Cerebellum (tissue), 4 donors: ENCODE measurements at places on chromosomes 1 and 21. TPM values are rescaled to one million over a fixed set of nuclear protein-coding genes. Genes with fewer than 3 reads are reported as not detected.

The PDE9A gene
- total RNA-seq: 23.5 TPM

The FCGR3A gene
- total RNA-seq: 6.7 TPM

The CNIH3 gene
- 9.9 TPM for total RNA-seq

The B3GALT2 gene
- total RNA-seq: 52.2 TPM

The TTC24 gene
- not detected for total RNA-seq

The GSTM1 gene
- total RNA-seq: 5.1 TPM

The DYNLT5 gene
- total RNA-seq: 14.9 TPM

The CAMK1G gene
- 1.8 TPM for total RNA-seq

The RXFP4 gene
- total RNA-seq: not detected

The CD244 gene
- not detected for total RNA-seq

The RCAN3 gene
- 24.1 TPM for total RNA-seq

The KHDRBS1 gene
- total RNA-seq: 82.9 TPM

The AADACL4 gene
- total RNA-seq: not detected

The GUCA2B gene
- not detected for total RNA-seq

The SPTA1 gene
- 1.8 TPM for total RNA-seq

DNA sequence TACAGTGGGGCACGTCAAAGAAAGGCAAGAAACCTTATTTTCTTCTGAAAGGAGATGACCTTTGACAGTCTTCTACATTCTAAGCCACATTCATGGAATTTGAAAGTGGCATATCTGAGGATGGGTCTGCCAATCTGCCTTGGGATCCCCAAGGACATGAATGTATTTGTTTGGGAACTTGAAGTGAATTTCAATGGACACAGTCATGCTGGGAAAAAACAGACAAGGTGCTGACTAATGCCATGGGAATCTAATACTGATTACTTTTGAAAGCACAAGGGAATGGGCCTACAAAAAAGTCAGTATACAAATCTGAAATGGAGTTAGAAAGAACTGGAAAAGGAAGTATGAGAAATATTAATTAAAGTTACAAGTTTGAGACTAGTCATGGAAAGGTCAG, 128.8 kb downstream of the KCNJ6 start:
- no peak for DNase-seq

GRCh38 chr1:184843732-184844495, 89.3 kb upstream of the EDEM3 start:
- no peak for DNase-seq

GRCh38 chr1:107649023-107649422, 316.0 kb downstream of the VAV3 start:
- DNase-seq: no peak

DNA sequence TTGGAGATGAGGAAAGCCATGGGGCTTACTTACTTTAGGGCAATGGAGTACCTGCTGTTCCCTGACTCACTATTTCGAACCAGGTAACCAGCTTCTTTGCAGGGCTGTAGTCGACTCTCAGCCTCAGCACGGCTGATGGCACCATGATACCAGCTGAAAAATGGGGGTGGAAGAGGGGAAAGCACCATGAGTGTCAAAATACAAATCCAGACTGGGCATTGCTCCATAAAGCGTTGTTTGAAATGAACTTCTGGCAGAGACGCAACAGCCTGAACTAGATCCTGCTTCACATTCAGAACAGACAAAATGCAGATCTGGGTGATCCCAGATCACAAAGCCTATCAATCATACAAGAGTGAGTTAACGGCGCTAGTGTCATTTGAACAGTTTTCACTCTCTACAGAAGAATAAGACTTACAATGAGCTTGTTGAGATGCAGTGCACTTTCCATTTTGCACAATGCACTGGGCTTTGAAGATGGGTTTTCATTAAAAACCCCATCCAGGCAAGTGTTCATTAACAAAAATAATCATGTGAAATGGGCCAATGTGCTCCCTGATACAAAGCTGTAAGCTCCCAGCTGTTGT, 16.0 kb upstream of the TDRD10 start:
- DNase-seq: no peak

- DNase-seq: no peak
These were observed 20.3 kb upstream of the IFI16 start for GRCh38 chr1:158989424-158989823.

GRCh38 chr1:154157520-154158306, 2.8 kb upstream of the NUP210L start:
- DNase-seq: no peak

DNA sequence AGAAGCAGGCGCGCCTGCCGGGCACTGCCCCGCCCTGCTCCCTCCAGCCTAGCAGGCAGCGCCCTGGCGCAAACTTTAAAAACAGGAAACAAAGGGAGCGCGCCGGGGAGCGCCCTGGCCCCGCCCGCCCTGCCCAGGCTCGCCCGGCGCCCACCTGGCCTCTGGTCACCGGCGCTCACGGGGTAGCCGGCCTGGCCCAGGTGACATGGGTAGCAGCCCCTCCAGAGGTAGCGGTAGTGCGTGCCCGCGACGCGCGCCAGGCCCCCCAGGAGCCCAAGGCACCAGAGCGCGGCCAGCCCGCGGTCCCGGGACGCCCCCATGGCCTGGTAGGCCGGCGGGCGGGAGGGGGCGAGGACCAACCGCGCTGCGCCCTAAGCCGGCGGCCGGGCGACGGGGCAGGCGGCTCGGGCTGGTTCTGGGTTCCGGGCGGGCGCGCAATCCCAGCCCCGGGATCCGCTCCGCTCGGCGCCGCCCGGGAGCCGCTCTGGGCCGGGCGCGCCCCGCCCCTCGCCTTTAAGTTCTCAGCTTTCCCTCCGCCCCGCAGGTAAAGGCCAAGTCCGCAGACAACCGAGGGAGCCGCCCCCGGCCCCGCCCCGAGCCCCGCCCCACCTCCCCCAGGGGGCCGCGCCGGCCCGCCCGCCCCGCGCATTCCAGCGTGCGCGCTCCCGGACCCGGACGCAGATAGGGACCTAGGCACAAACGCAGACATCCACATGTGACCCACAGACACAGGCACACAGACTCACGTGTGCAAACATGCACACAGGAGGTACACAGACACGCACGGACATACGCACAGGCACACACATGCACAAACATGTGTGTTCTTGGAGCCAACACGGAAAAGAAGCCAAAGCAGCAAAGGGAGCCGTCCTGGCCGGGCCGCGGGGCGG, 76.7 kb downstream of the ARHGEF16 start:
- peak; percentile 76 for DNase-seq

DNA sequence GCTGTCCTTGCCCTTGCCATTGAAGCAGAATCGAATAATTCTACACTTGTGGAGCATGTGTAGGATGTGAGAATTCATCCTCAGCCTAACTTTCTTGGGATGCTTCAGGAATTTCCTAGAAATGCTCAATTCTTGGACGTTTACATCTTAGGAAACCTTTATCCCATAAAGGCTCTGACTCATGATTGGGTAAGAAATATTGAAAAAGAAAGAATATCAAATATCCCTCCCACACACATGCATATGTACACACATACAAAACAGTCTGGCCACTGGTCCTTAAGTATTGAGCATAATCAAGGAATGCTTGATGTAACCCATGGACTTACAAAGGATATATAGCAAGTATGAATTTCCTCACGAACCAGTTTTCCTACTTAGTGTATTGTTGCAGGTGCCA, 83.9 kb upstream of the IPO9 start:
- no peak for DNase-seq

GRCh38 chr1:191240925-191241324, 763.3 kb upstream of the BRINP3 start:
- DNase-seq: no peak

DNA sequence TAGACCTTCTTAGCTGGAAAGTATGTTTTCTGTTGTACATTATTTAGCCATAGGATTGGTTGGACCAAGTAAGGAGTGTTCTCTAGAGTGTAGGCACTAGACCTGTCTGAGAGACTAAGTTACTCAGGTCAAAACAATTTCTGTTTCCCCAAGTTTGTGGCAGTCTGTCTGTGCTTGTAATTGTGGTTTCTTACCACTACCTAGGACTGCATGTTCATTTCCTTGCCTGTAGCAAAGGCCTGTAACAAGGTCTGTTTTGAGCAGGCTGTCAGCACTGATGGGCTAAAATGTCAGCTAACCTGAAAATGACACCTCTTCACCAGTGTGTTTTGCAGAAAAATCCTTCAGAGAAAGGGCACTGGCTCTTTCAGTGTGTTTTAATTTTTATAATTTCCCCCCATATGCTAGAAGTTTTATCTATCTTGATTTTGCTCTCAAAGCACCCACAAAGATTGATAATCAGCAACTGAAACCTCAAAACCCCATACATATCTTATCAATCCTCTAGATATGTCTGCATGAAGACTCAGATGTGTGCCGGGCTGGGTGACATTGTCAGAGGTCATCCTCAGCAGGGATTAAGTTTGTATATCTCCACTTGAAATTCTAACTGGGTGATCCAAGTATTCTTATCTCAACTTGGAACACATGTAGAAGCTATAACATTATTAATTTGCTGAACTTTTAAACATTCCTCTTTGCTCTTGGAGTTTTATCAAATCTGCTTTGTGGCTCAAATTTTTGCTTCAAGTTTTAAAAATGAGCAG, 50.7 kb upstream of the ST6GALNAC3 start:
- no peak for DNase-seq

- no peak for DNase-seq
These were observed 297.3 kb upstream of the USP24 start for GRCh38 chr1:55512466-55512865.

DNA sequence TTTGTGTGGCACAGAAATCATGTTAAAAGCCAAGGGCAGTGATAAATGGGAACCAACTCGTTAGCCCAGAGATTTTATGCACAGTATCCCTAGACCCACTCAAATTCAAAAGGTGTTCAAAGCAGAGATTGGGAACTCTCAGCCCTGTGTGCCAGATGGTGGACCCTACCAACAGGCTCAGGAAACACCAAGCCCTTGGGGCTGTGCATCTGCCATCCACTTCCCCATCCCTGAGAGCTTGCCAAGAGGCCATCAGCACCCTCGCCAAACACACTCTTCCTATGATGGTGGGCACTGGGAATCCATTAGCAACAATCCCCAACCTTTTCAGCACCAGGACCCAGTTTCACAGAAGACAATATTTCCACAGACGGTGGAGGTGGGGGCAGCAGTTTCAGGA, 194.2 kb upstream of the NFIA start:
- DNase-seq: no peak
